Activated CD4-positive, alpha-beta T cell treated with anti-CD3 and anti-CD28 coated beads, Interleukin-2, Interleukin-6, amounts not matched to agents 100 ng/mL and 50 ng/mL, durations not matched to agents 16 hours and 8 hours (primary cell): ENCODE measurements at places on chromosomes 11 and 22.

- no peak for DNase-seq
These were observed 38.6 kb upstream of the RBFOX2 start for GRCh38 chr22:36067235-36067558.

- no peak for DNase-seq
These were observed 78.9 kb upstream of the CRYBB3 start for GRCh38 chr22:25120761-25121212.

GRCh38 chr11:8726395-8726794 lies 43.8 kb downstream of the RPL27A start:
- no peak for DNase-seq

- DNase-seq: no peak
These were observed 18.3 kb upstream of the ALX4 start for GRCh38 chr11:44328138-44328660.

GRCh38 chr11:12598330-12599256 lies 75.6 kb upstream of the TEAD1 start:
- no peak for DNase-seq

GRCh38 chr11:120400564-120401364 lies 64.6 kb downstream of the ARHGEF12 start:
- no peak for DNase-seq
